ENCODE measurements at places on chromosomes 2 and 18. TPM values are rescaled to one million over a fixed set of nuclear protein-coding genes. Genes with fewer than 3 reads are reported as not detected.

GRCh38 chr18:38006541-38006940, 440.9 kb upstream of the CELF4 start:
- H3K36me3 ChIP-seq: no peaks in the 10 kb centered on the region
- H3K27ac ChIP-seq: no peak overlapping the region
- no peak overlapping the region for H3K4me3 ChIP-seq

DNA sequence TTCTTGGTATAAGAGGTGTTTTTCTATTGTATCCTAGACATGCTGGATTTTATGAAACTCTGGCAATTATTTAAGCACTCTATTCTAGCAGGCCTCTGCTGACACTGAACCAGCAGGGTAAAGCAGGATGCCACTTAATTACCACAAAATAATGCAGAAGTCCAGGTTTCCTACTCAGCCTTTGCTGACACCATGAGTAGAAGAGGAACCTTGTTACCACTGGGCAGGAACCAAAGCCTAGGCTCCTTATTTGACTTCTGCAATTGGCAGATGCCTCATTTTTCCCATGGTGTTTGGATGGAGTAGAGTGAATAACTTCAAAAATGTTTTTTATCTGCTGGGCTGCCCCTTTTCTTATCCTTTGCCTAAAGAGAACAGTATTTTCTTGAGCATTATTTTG, 60.8 kb downstream of the THNSL2 start:
- no peak overlapping the region for H3K4me3 ChIP-seq
- DNase-seq: peak; percentile 21
- H3K4me1 ChIP-seq: no peaks in the 10 kb centered on the region
- peaks cover 11% of the 10 kb centered on the region for H3K27me3 ChIP-seq
- no peaks in the 10 kb centered on the region for H3K36me3 ChIP-seq

- H3K27ac ChIP-seq: no peak overlapping the region
- peaks cover 27% of the 10 kb centered on the region for H3K4me1 ChIP-seq
- H3K36me3 ChIP-seq: no peaks in the 10 kb centered on the region
- no peaks in the 10 kb centered on the region for H3K27me3 ChIP-seq
These were observed 503.2 kb upstream of the FAM98A start for GRCh38 chr2:34102339-34102738.

- no peaks in the 10 kb centered on the region for H3K4me1 ChIP-seq
- H3K4me3 ChIP-seq: no peak overlapping the region
- H3K27me3 ChIP-seq: no peaks in the 10 kb centered on the region
- DNase-seq: no peak
- no peak overlapping the region for H3K27ac ChIP-seq
These were observed 216.1 kb downstream of the KCNJ3 start for GRCh38 chr2:154914561-154914960.

DNA sequence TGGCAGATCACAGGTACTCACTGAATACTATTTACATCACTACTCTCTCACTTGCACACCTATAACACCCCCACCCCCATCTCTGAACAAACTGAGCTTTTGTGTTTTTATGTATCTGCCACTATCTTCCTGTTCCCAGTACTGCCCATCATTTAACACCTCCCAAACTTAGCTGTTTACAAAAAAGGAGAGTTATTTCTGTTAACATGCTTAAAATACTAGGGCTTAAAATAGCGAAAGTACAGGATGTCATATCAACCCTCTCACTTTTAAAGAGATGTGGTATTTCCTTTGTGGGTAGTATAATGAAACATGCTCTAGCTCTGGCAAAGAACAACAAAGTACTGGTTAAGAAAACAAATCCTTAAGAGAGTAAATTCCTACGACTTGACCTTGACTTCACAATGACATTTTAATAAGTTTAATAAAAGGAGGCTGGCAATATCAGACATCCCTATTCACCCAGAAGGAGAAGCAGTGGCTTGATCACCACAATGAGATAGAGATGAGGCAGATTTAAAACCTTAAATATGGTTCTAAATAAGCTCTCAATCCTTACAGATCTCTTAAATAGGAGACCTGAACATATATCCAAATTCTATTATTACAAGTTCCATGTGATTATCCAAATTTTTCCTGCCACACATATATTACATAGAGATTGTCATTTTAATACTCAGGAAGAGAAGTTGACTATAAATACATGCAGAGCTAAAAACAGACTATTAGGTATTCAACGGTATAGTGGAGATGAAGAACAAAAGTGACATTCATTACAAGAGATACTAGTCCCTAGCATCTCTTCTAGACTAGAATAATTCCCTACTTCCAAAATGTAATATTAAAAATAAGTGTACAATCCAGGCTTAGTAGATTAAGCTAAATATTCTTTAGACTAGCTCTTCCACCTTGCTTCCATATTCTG, 36.9 kb downstream of the TRAK2 start:
- H3K27me3 ChIP-seq: no peaks in the 10 kb centered on the region
- H3K27ac ChIP-seq: no peak overlapping the region
- peaks cover 17% of the 10 kb centered on the region for H3K36me3 ChIP-seq
- peaks cover 7% of the 10 kb centered on the region for H3K4me1 ChIP-seq
- H3K4me3 ChIP-seq: no peak overlapping the region
- no peak for DNase-seq

DNA sequence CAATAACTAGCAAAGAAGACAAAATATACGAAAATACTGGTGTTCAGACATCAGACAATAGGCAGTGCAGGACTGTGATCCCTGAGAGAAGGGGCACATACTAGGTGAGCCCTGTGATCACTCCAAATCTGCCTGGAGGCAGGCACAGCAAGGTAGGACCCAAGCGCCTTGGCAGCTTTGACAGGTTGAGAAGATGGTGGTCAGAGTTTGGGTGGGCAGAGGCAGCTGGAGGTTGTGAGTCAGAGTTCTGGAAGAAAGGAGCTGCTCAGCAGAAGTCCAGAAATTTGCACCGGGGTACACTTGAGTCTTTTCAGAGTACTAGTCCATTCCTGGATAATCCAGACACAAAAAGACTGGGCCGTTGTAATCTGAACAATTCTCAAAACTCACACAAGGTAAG, 14.0 kb downstream of the KIF1A start:
- H3K4me1 ChIP-seq: no peaks in the 10 kb centered on the region
- no peaks in the 10 kb centered on the region for H3K36me3 ChIP-seq
- peak; percentile 62 for DNase-seq
- H3K27ac ChIP-seq: no peak overlapping the region
- peaks cover 36% of the 10 kb centered on the region for H3K27me3 ChIP-seq

GRCh38 chr18:48943333-48943732, 7.4 kb downstream of the SMAD7 start:
- peaks cover 94% of the 10 kb centered on the region for H3K4me1 ChIP-seq
- H3K4me3 ChIP-seq: peak overlapping the region; percentile 49
- H3K27ac ChIP-seq: peak overlapping the region; percentile 95
- H3K27me3 ChIP-seq: no peaks in the 10 kb centered on the region

- no peaks in the 10 kb centered on the region for H3K36me3 ChIP-seq
- H3K4me3 ChIP-seq: no peak overlapping the region
- no peak overlapping the region for H3K27ac ChIP-seq
- H3K4me1 ChIP-seq: no peaks in the 10 kb centered on the region
These were observed 346.3 kb downstream of the LRATD1 start for GRCh38 chr2:14978845-14979244.

GRCh38 chr2:155320236-155320635, 621.7 kb downstream of the KCNJ3 start:
- DNase-seq: no peak
- H3K4me3 ChIP-seq: no peak overlapping the region
- H3K36me3 ChIP-seq: no peaks in the 10 kb centered on the region
- H3K27ac ChIP-seq: no peak overlapping the region
- H3K4me1 ChIP-seq: no peaks in the 10 kb centered on the region

DNA sequence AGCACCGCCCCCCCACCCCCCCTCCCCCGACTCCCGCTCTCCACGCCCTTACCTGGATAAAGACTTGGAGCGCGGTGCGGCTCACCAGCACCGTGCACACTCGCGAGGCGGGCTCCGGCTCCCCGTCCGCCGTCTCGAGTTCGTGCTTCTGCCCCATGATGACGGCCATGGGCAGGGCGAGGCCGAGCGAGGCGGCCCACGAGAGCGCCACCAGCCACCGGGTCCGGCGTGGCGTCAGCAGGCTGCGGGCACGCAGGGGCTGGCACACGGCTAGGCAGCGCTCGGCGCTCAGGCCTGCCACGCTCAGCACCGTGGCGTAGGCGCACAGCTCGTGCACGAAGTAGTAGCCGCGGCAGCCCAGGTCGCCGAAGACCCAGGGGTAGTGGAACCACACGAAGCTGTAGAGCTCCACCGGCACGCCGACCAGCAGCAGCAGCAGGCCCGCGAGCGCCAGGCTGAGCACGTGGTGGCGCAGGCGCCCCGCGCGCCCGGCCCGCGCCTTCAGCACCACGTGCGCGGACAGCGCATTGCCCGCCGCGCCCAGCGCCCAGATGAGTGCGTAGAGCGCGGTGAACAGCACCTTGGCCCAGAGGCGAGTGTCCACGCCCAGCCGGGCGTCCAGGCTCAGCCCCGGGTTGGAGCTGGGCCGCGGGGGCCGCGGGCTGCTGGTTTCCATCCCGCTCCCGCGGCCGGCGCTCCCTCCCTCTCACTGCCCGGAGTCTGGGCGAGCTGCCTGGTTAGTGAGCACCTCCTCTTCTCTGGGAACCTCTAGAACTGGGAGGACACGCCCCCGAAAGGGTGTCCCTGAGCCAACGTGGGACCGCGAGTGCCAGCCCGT, at the start of gene NTSR2:
Gene NTSR2, minus strand, starts transcription at position 742 of the 838 bp plus-strand sequence. Its CDS starts 66 bp downstream, at position 676.
- H3K4me3 ChIP-seq: no peak within 1 kb of the TSS
- no peaks in the 10 kb centered on the region for H3K36me3 ChIP-seq
- H3K4me1 ChIP-seq: no peaks in the 10 kb centered on the region
- H3K27me3 ChIP-seq: peaks cover 57% of the 10 kb centered on the region
- no peak within 1 kb of the TSS for H3K27ac ChIP-seq

DNA sequence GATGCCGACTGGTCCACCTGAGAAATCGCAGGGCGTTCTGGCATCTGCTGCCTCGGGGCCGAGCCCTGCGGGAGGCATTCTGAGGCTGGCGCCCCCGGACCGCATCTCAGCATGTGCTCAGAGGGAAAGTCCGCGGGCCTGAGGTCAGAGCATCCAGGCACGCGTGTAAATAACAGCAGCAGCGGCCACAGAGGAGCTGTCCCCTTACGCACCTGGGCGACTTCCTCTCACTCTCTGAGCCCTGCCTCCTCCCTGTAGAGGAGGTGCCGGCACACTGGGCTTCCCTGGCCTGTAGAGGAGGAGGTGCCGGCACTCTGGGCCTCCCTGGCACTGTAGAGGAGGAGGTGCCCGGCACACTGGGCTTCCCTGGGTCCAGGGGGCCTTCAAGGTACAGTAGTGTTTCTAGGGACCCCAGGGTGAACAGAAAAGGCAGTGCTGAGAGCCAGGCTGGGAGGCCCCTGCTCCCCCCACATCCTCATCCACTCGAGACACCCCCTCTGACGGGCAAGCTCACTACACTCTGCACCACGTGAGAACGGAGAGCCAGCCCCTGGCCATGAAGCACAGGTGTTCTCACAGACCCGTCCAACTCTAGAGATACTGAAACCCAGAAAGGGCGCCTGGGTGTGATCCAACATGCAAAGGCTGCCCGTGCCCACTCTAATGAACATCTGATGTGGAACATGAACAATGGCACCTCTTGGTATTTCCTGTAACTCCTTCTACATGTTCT, 263.5 kb downstream of the HDAC4 start:
- H3K27me3 ChIP-seq: no peaks in the 10 kb centered on the region
- H3K4me1 ChIP-seq: no peaks in the 10 kb centered on the region
- no peak overlapping the region for H3K27ac ChIP-seq
- H3K36me3 ChIP-seq: peaks cover 21% of the 10 kb centered on the region
- no peak overlapping the region for H3K4me3 ChIP-seq

DNA sequence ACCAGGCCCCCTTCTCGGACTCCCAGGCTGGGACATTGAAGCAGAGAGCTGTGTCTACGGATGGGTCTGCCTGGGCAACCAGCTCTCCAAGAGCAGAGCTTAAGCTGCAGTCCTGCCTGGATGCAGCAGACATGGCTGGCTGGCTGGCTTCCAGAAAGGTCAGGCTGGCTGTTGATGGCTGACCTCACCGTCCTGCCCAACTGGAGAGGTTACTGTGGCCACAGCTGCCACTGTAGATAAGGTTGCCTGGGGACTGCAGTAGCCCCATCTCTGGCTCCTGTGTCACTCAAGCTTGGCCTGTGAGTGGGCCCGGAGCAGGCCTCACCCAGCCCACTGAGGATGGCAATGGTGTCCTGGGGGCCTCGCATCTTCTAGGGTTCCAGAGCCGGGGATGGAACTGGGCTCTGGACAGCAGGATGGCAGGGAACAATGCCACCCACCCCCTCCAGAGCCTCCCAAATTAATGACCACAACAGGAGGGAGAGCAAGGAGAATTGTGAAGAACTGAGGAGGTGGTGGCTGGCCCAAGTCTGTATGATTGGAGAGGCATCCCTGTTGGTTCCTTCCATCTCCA, 37.0 kb upstream of the FOSL2 start:
- no peak overlapping the region for H3K4me3 ChIP-seq
- H3K4me1 ChIP-seq: peaks cover 51% of the 10 kb centered on the region
- H3K27ac ChIP-seq: peak overlapping the region; percentile 80
- no peaks in the 10 kb centered on the region for H3K36me3 ChIP-seq
- no peak for DNase-seq

The ZSCAN30 gene
- total RNA-seq: 12.8 TPM

The EFR3B gene
- total RNA-seq: 1.0 TPM

The LAMA1 gene
- total RNA-seq: 0.30 TPM

The DCAF17 gene
- 19.2 TPM for total RNA-seq

The TUBA3E gene
- not detected for total RNA-seq

The DUSP11 gene
- total RNA-seq: 24.7 TPM

The ALPG gene
- total RNA-seq: not detected

The KLHL41 gene
- 0.89 TPM for total RNA-seq

The RNF125 gene
- total RNA-seq: 0.29 TPM

The ZNF804A gene
- total RNA-seq: not detected

The DCC gene
- total RNA-seq: 0.24 TPM
